ENCODE measurements at places on chromosomes 5 and 9. TPM values are rescaled to one million over a fixed set of nuclear protein-coding genes. Genes with fewer than 3 reads are reported as not detected.
A peak's percentile ranks its signal among the peaks of the same experiment; 100 is the strongest.

DNA sequence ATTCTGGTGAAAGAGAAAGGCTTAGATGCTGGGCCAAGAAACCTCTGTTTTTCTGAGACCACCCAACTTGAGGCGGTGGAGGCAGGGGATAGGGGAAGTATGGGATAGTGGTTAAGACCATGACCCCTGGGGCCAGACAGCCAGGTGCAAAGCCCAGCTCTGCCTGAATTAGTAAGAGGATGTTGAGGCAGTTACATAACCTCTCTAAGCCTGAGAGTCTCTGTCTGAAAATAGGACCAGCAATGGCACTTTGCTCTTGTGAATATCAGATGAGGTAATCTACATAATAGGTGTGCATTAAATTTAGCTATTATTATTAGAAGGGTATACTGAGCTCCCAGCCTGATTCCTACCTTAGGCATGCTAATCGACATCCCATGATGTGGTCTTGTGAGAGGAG, 68.2 kb downstream of the DOCK2 start:
- H3K4me1 ChIP-seq, result peaks cover 22% of the 10 kb centered on the region
- H3K4me3 ChIP-seq, result no peak overlapping the region
- no peaks in the 10 kb centered on the region for H3K36me3 ChIP-seq
- no peaks in the 10 kb centered on the region for H3K27me3 ChIP-seq

The CENPP gene
- 2.0 TPM for polyA plus RNA-seq

- peaks cover 2% of the 10 kb centered on the region for H3K4me1 ChIP-seq
- no peaks in the 10 kb centered on the region for H3K27me3 ChIP-seq
- no peak overlapping the region for H3K4me3 ChIP-seq
- H3K36me3 ChIP-seq, result no peaks in the 10 kb centered on the region
- no peak for DNase-seq
Observed at GRCh38 chr5:64800926-64801325, 32.2 kb downstream of the CWC27 start.

GRCh38 chr5:178839319-178839704, 20.4 kb upstream of the ZNF354B start:
- no peak for DNase-seq
- no peak overlapping the region for H3K27ac ChIP-seq
- no peak overlapping the region for H3K4me3 ChIP-seq

GRCh38 chr9:86924206-86924605, 23.1 kb downstream of the GAS1 start:
- H3K27me3 ChIP-seq, result peaks cover 3% of the 10 kb centered on the region
- no peak for DNase-seq
- H3K36me3 ChIP-seq, result no peaks in the 10 kb centered on the region
- no peak overlapping the region for H3K4me3 ChIP-seq
- H3K27ac ChIP-seq, result no peak overlapping the region

- no peaks in the 10 kb centered on the region for H3K27me3 ChIP-seq
- no peak for DNase-seq
- no peaks in the 10 kb centered on the region for H3K4me1 ChIP-seq
- no peaks in the 10 kb centered on the region for H3K36me3 ChIP-seq
Observed at GRCh38 chr5:6143523-6143922, 234.8 kb downstream of the MED10 start.

The FBP1 gene
- not detected for polyA plus RNA-seq

The LHX2 gene
- polyA plus RNA-seq, result not detected

DNA sequence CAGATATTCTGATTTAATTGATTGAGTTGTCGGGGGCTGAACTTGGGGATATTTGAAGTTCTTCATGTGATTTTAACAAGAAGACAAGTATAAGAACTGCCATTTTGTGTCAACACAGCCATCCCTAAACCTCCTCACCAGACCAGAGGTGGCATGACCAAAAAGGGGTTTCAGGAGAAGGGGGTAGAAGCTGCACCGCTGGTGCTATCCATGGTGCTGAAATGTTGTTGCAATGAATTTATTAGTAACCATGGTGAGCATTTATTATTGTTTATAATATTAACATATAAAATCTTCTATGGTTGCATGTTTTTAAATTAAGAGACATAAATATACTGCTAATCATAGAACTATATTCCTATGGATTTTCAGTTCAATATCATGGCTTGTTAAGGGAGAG, 72.3 kb downstream of the GNA14 start:
- H3K4me1 ChIP-seq, result no peaks in the 10 kb centered on the region
- H3K36me3 ChIP-seq, result no peaks in the 10 kb centered on the region
- peak; percentile 16 for DNase-seq
- no peaks in the 10 kb centered on the region for H3K27me3 ChIP-seq
- no peak overlapping the region for H3K4me3 ChIP-seq

GRCh38 chr9:37949576-37949975, 45.6 kb upstream of the SLC25A51 start:
- H3K27me3 ChIP-seq, result no peaks in the 10 kb centered on the region
- H3K4me3 ChIP-seq, result no peak overlapping the region
- no peak for DNase-seq
- peaks cover 34% of the 10 kb centered on the region for H3K4me1 ChIP-seq
- H3K36me3 ChIP-seq, result peaks cover 78% of the 10 kb centered on the region

The ANKRD20A1 gene
- not detected for polyA plus RNA-seq

The MLANA gene
- polyA plus RNA-seq, result not detected

- DNase-seq, result peak; percentile 78
- no peaks in the 10 kb centered on the region for H3K27me3 ChIP-seq
- peaks cover 11% of the 10 kb centered on the region for H3K4me1 ChIP-seq
Observed at GRCh38 chr5:159504857-159505304, 174.6 kb upstream of the IL12B start.

The UHRF2 gene
- 23.5 TPM for polyA plus RNA-seq

The PCA3 gene
- polyA plus RNA-seq, result not detected

The HMMR gene
- polyA plus RNA-seq, result 10.6 TPM

DNA sequence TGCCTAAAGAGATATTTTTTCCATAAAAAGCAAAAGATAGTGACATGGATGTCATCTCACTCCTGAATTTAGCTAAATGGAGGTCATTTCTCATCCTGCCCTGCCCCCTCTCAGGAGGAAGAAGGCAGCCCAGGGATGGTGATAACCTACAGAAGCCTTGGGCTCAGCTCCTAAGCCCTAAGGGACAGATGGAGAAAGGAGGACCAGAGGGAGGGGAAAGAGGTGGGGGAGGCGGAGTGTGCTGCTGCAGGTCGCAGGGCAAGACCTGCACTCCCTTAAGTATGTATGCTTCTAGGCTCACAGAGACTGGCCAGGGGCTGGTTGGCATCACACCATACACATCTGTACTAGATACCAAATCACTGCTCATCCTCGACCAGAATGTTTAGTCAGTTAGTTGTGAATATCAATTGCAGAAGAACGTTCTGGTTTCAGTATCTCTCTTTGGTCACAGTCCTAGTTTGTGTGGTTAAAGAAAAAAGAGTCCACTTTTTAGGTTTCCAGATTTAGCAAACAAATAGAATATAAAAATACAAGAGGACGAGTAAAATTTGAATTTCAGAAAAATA, 18.4 kb upstream of the CDKN2AIPNL start:
- H3K27ac ChIP-seq, result no peak overlapping the region
- DNase-seq, result no peak
- H3K4me1 ChIP-seq, result no peaks in the 10 kb centered on the region
- H3K27me3 ChIP-seq, result no peaks in the 10 kb centered on the region
- no peaks in the 10 kb centered on the region for H3K36me3 ChIP-seq

DNA sequence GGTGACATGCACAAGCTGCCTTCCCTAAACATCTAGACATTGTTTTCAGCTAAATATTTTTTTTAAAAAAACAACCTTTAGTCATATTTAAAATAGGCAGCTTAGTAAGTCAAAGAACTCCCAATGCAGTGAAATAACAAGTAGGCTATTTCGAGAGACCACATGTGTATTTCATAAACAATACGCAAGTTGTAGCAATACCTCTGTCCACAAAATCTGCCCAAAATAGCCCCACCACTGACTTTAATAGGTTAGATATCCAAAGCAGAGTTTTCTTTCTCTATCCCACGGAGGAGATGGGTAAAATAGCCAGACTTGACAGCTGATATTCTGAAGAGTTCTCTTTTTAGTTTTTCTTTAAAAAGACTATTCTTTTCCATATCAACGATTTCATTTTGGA, 1.2 kb downstream of the SLC24A2 start:
- peaks cover 12% of the 10 kb centered on the region for H3K27me3 ChIP-seq
- no peaks in the 10 kb centered on the region for H3K36me3 ChIP-seq
- no peak for DNase-seq
- no peaks in the 10 kb centered on the region for H3K4me1 ChIP-seq
- H3K4me3 ChIP-seq, result no peak overlapping the region

The PHF24 gene
- 0.02 TPM for polyA plus RNA-seq

The MARCHF3 gene
- polyA plus RNA-seq, result 11.2 TPM

GRCh38 chr9:29773676-29774075, 2200.4 kb upstream of the C9orf72 start:
- H3K4me1 ChIP-seq, result no peaks in the 10 kb centered on the region
- no peaks in the 10 kb centered on the region for H3K36me3 ChIP-seq
- no peaks in the 10 kb centered on the region for H3K27me3 ChIP-seq
- no peak overlapping the region for H3K27ac ChIP-seq
- H3K4me3 ChIP-seq, result no peak overlapping the region

- peaks cover 22% of the 10 kb centered on the region for H3K27me3 ChIP-seq
- no peaks in the 10 kb centered on the region for H3K4me1 ChIP-seq
- H3K27ac ChIP-seq, result no peak overlapping the region
- no peaks in the 10 kb centered on the region for H3K36me3 ChIP-seq
- DNase-seq, result no peak
Observed at GRCh38 chr5:142757564-142757963, 12.6 kb upstream of the ARHGAP26 start.

DNA sequence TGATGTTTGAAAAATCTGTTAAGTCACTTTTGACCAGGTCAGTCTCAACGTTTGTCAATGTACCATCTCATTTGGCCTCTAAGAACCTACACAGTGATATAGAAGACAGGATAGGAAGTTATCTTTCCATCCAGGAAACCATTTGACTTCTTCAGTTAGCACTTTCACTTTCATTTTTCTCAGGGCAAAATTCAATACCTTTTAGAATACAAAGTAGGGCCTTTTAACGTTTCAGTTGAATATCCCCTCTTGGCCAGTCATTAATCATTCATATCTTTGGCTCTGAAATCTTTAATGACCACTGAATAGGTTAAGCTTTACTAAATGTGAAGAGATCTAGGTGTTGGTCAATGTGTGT, 101.1 kb upstream of the GNAQ start:
- H3K36me3 ChIP-seq, result no peaks in the 10 kb centered on the region
- H3K27me3 ChIP-seq, result no peaks in the 10 kb centered on the region
- no peak for DNase-seq
- H3K27ac ChIP-seq, result no peak overlapping the region
- H3K4me1 ChIP-seq, result no peaks in the 10 kb centered on the region

DNA sequence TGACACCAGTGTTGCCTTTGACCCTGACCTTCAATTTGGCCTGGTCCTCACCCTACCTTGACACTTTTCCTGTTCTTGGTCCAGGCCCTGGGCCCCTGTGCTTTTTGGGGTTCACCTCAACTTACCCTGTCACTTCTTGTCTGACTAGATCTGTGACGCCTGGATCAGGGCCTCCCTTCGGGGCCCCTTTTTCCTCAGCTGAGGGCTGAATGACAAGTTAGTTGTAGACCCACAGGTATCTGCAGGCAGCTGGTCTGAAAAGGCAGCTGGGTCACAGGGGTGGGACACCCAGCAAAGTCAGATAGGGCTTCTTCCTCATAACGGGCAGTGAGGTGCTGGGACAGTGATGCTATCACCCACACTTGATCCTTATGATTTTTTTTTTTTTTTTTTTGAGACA, 10.0 kb upstream of the MYORG start:
- H3K4me3 ChIP-seq, result no peak overlapping the region
- no peak for DNase-seq
- H3K4me1 ChIP-seq, result no peaks in the 10 kb centered on the region
- H3K27me3 ChIP-seq, result peaks cover 1% of the 10 kb centered on the region
- no peaks in the 10 kb centered on the region for H3K36me3 ChIP-seq

- H3K4me3 ChIP-seq, result no peak overlapping the region
- no peak for DNase-seq
- H3K27me3 ChIP-seq, result no peaks in the 10 kb centered on the region
- no peak overlapping the region for H3K27ac ChIP-seq
- H3K4me1 ChIP-seq, result peaks cover 3% of the 10 kb centered on the region
- no peaks in the 10 kb centered on the region for H3K36me3 ChIP-seq
Observed at GRCh38 chr5:55502759-55503158, 32.0 kb downstream of the PLPP1 start.

DNA sequence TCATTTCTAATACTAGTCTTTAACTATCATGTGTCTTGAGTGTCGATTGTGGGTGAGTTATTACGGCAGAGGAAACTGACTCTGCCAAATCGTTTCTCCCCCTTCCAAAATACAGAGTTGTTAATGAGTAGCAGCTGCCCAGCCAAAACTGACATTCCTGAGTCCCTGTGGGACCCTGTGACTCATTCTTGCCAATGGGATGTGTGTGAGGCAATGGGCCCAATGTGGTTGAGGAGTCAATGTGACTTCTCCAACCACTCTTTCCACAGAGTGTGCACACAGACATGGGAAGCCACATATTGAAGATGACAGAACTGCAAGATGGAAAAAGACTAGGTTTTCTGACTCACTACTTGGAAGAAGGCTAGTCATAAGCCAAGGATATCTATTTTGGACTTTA, 434.7 kb downstream of the DTWD2 start:
- no peaks in the 10 kb centered on the region for H3K4me1 ChIP-seq
- H3K4me3 ChIP-seq, result no peak overlapping the region
- DNase-seq, result peak; percentile 12
- H3K36me3 ChIP-seq, result no peaks in the 10 kb centered on the region
- no peaks in the 10 kb centered on the region for H3K27me3 ChIP-seq
- H3K27ac ChIP-seq, result no peak overlapping the region

- no peak for DNase-seq
- H3K4me3 ChIP-seq, result no peak overlapping the region
- H3K4me1 ChIP-seq, result no peaks in the 10 kb centered on the region
- no peak overlapping the region for H3K27ac ChIP-seq
- no peaks in the 10 kb centered on the region for H3K36me3 ChIP-seq
- peaks cover 2% of the 10 kb centered on the region for H3K27me3 ChIP-seq
Observed at GRCh38 chr5:66207800-66208561, 63.9 kb downstream of the SREK1 start.

DNA sequence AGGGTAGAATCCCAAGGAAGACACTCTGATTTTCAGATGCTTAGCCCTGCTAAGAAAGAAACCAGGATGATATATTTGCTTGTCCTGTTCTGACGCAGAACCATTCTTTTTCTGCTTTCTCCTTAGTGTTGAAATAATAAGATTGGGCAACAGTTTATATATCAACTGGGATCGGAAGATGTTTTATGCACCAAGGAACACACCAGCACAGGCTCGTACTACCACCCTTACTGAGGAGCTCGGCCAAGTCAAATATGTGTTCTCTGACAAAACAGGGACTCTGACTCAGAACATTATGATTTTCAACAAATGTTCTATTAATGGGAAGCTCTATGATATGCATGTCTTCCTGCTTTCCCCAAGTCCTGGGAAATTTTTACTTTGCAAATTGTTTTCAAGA, 19.0 kb upstream of the RUSC2 start:
- peaks cover 2% of the 10 kb centered on the region for H3K4me1 ChIP-seq
- H3K4me3 ChIP-seq, result no peak overlapping the region
- peaks cover 7% of the 10 kb centered on the region for H3K27me3 ChIP-seq

- H3K27me3 ChIP-seq, result no peaks in the 10 kb centered on the region
- DNase-seq, result no peak
- peaks cover 21% of the 10 kb centered on the region for H3K4me1 ChIP-seq
- no peak overlapping the region for H3K4me3 ChIP-seq
- no peaks in the 10 kb centered on the region for H3K36me3 ChIP-seq
Observed at GRCh38 chr5:154780128-154780527, 25.0 kb downstream of the LARP1 start.

The DNAH5 gene
- 1.7 TPM for polyA plus RNA-seq

GRCh38 chr5:52476346-52476745, 311.4 kb upstream of the ITGA1 start:
- H3K4me1 ChIP-seq, result no peaks in the 10 kb centered on the region
- DNase-seq, result no peak
- no peaks in the 10 kb centered on the region for H3K36me3 ChIP-seq
- H3K27ac ChIP-seq, result no peak overlapping the region

GRCh38 chr9:126617003-126617822, 3.5 kb downstream of the LMX1B start:
- peaks cover 95% of the 10 kb centered on the region for H3K27me3 ChIP-seq
- no peaks in the 10 kb centered on the region for H3K4me1 ChIP-seq
- H3K36me3 ChIP-seq, result no peaks in the 10 kb centered on the region
- DNase-seq, result no peak
- H3K27ac ChIP-seq, result no peak overlapping the region

All from IMR-90 (cell line).